ENCODE measurements at places on chromosomes 1 and 21. TPM values are rescaled to one million over a fixed set of nuclear protein-coding genes. Genes with fewer than 3 reads are reported as not detected.
A peak's percentile ranks its signal among the peaks of the same experiment; 100 is the strongest.

B3GALNT2 gene
- total RNA-seq: 4.4 TPM

GRCh38 chr1:17053086-17053684 lies 647 bp downstream of the SDHB start:
- H3K4me3 ChIP-seq: peak overlapping the region; percentile 78
- H3K36me3 ChIP-seq: no peaks in the 10 kb centered on the region
- peak overlapping the region; percentile 92 for H3K27ac ChIP-seq
- no peak for DNase-seq
- H3K27me3 ChIP-seq: no peaks in the 10 kb centered on the region
- no peaks in the 10 kb centered on the region for H3K4me1 ChIP-seq

GRCh38 chr1:94273111-94273510 lies 35.7 kb upstream of the ARHGAP29 start:
- H3K36me3 ChIP-seq: no peaks in the 10 kb centered on the region
- no peak overlapping the region for H3K27ac ChIP-seq
- H3K27me3 ChIP-seq: no peaks in the 10 kb centered on the region
- no peak for DNase-seq
- no peak overlapping the region for H3K4me3 ChIP-seq

SIPA1L2 gene
- 9.3 TPM for total RNA-seq

OBSCN gene
- total RNA-seq: 53.2 TPM

DNA sequence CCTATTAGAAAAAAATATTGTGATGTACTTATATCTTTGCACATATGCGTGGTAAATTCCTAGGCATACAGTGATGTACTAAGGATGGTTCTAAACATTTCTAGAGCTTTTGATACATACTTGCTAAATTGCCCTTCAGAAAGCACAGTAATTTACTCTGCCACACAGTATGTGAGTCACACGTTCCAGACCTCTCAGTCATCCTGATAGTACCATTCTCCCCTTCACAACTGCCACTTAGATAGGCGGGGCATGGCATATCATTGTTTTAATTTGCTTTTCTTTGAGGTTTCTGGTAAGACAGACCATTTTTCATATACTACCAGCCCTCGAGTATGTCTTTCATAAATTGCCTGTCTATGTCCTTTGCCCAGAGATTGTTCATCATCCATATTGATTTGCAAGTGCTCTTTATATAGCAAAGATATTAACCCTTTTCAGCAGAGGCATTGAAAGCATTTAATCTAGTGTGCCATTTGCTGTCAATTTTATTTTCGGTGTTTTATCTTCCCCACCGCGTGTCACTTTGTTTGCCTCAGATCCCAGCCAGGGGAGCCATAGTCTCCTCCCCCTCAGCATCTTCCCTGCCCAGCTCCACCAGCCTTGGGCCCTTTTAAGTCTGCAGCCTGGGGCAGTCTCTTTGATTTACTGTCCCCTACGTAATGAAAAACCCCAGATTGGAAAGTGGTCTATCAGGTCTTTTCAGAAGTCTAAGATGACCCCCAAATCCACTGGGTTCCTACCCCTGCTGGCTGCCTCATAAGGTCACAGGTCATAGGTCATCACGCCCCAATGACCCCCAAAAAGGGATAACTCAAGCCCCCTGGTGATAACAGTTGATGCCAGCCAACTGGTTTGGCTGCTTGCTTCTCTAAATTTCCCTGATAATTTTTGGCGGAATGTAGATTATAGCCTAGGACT lies 11.8 kb upstream of the PAX7 start:
- no peak for DNase-seq
- H3K27me3 ChIP-seq: no peaks in the 10 kb centered on the region
- H3K36me3 ChIP-seq: no peaks in the 10 kb centered on the region
- H3K4me1 ChIP-seq: no peaks in the 10 kb centered on the region
- no peak overlapping the region for H3K4me3 ChIP-seq

DNA sequence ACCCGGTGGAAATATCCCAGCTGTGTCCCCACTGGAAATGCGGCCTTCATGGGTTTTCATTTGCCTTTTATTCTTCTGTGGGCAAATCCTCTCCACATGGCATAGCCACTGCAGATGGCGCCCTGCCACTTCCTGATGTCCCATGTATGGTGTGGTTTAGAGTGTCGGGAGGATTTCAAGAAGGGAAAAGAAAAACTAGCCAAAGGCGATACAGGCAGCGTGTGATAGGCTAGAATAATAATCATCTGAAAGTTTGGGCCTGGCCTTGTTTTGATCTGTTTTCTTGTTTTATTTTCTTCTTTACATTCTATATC lies 123.6 kb downstream of the PEX14 start:
- no peak overlapping the region for H3K4me3 ChIP-seq
- no peaks in the 10 kb centered on the region for H3K27me3 ChIP-seq
- H3K4me1 ChIP-seq: no peaks in the 10 kb centered on the region

DNA sequence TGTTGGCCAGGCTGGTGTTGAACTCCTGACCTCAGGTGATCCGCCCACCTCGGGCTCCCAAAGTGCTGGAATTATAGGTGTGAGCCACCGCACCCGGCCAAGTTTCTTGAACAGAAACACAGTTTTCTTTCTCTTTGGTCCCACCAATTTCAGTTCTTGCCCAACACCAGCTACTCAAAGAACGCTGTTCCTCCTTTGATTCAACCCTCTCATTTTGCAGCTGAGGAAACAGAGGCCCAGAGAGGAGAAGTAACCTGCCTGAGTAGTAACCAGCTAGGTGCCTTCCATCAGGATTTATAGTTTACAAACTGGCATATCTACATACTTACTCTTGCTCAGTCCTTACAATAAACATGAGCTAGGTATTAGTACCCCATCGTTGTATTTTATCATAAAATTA lies 119.9 kb downstream of the SYF2 start:
- H3K27ac ChIP-seq: no peak overlapping the region
- no peaks in the 10 kb centered on the region for H3K27me3 ChIP-seq
- no peak for DNase-seq
- H3K4me3 ChIP-seq: no peak overlapping the region
- H3K4me1 ChIP-seq: no peaks in the 10 kb centered on the region

SH2D2A gene
- not detected for total RNA-seq

GRCh38 chr1:54955359-54955758 lies 25.1 kb upstream of the TMEM61 start:
- no peaks in the 10 kb centered on the region for H3K4me1 ChIP-seq
- no peak overlapping the region for H3K27ac ChIP-seq
- no peaks in the 10 kb centered on the region for H3K27me3 ChIP-seq
- no peak for DNase-seq
- no peaks in the 10 kb centered on the region for H3K36me3 ChIP-seq
- H3K4me3 ChIP-seq: no peak overlapping the region

Measured in uterus (tissue), 4 donors.